ENCODE measurements at places on chromosomes 5 and 9.

- DNase-seq: no peak
Measured at GRCh38 chr5:72857396-72857795, 40.9 kb downstream of the TNPO1 start.

DNA sequence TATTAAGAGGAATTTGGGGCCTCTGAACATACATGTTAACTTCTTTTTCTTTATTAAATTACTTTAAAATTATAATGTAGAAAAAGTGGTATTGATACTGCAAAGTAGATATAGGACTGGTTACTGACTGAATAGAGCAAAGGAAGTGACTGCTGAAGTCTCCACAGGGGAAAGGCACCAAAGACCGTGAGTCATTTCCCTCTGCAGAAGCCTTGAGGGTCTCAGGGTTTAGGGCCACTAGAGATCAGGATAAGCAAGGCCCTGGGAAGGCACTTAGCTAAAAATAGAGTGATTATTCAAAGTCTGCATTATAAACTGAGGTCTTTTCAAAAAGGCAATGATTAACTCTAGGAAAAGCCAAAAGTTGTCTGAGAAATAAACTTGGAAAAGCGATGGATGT is 44.7 kb upstream of the ITGA1 start:
- no peak for DNase-seq

DNA sequence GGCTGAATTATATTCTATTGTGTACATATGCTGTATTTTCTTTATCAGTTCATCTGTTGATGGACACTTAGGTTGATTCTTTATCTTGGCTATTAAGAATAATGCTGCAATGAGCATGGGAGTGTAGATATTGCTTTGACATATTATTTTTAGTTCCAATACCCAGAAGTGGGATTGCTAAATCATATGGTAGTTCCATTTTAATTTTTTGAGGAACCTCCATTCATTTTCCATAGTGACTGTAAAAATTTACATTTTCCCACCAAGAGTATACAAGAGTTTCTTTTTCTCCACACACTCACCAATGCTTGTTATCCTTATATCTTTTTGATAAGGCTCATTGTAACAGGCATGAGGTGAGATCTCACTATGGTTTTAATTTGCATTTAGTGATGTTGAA is 19.4 kb downstream of the JAK2 start:
- DNase-seq: no peak

DNA sequence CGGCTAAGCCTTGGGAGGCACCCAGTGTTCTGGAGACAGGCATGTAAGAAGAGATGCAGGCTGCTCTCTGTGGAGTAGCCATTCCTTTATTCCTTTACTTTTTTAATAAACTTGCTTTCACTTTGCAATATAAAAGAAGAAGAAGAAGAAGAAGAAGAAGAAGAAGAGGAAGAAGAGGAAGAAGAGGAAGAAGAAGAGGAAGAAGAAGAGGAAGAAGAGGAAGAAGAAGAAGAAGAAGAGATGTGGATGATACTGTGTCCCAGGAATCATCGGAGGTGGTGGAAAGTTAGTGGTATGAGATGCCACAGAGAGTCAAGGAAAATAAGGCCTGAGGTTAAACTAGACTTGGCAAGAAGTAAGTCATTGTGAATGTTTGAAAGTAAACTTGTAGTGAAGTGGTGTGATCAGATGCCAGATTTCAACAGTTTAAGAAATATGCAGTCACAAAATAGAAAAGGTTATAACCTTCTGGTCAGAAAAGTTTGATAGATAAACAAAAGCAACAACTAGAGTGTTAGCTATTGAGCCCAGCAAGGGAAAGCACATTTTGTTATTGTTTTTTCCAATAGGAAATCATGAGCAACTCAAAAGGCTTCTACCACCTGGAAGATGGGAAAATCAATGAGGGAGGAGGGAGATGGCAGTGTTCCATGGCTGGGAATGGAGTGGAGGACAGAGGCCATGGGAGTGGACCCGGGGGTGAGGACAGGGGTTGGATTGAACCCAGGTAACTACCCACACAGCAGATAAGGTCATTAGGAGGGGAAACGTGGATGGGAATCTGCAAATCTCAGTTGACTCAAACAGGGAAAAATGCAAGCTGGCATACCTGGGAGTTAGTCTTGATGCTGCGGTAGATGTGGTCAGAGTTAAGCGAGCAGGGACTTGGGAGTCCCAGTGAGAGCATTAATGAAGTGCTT is 16.8 kb downstream of the AOPEP start:
- DNase-seq: no peak

DNA sequence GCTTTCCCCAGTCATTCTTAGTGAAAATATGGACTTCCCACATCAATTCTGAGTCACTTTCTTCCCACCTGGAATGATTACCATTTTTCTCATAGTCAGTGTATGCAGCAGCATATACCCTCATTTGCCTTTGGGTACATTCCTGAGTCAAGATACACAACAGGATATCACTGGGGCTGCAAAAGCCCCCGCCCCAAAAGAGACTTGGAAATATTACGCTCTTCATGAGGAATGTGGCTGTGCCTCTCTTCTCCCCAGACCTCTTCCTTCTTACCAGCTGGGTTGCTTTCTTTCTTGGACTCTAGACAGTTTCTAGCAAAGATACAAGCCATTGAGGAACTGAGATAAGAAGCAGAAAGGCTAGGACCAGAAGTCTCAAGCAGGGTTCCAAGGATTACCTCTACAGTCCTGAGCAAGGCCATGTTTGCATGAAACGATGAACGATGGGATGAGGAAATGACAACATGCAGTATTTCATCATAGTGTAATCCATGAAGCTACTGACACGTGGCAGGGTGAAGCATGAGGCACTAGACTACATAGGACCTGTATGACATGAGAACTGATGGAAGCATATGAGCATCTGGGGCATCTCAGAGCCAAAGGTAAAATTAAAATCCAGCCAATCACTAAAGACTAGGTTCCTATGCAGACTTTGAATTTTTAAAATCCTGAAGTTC is 218.1 kb downstream of the RAB3C start:
- DNase-seq: peak; percentile 51

DNA sequence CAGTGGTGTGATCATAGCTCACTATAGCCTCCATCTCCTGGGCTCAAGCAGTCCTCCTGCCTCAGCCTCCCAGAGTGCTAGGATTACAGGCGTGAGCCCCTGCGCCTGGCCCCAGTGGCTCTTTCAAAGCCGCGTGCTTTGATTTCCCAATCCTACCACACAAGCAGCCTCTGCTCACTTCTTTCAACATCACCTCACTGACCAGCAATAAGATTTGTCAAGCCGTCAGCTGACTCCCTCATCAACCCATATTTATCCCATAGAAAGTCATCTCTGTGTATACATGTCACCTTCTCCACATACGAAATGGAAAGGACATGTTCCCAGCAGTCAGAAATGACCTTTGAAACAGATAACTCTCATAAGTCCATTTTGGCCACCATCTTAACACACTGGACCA is 26.0 kb downstream of the SLC31A2 start:
- no peak for DNase-seq

DNA sequence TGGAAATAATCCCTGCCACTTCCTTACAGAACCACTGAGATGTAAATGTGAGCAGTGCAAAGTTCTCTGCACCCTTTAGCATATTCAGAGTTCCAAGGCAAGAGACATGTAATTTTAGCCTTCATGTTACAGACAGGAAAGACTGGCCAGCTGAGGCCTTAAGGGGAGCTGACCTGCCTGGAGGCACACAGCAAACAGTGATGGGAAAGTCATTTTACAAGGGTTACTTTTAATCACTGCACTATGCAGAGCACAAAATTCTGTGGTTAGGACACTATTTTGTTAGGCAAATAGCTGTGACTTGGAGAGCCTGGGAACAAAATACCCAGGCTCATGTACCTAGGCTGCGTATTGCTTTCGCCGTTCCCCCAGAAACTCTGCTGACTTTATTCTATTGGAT is 30.2 kb upstream of the TNIP1 start:
- no peak for DNase-seq

GRCh38 chr5:58240322-58240721 is 219.6 kb downstream of the PLK2 start:
- DNase-seq: no peak

GRCh38 chr5:161700065-161700464 is 14.5 kb downstream of the GABRA6 start:
- DNase-seq: no peak

- no peak for DNase-seq
Measured at GRCh38 chr5:109805472-109805871, 115.7 kb downstream of the MAN2A1 start.

DNA sequence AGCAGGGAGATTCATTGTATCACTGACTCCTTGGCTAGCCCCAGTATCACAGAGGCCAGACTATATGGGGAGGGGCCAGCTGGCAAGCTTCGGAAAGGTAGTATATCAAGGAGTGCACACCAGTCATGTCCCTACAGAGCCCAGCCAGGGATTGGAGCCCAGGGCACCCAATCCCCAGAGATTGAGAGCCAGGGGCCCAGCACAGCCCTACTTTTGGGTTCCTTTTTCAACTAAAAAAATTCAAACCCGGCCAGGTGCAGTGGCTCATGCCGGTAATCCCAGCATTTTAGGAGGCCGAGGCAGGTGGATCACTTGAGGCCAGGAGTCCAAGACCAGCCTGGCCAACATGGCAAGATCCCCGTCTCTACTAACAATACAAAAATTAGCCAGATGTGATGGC is 5.4 kb upstream of the MYORG start:
- DNase-seq: no peak

- DNase-seq: no peak
Measured at GRCh38 chr9:36112516-36112915, 24.0 kb upstream of the GLIPR2 start.

All from NCI-H69 (cell line).